ENCODE measurements at places on chromosomes 6 and 20.

GRCh38 chr6:124775121-124775520, 187.1 kb upstream of the RNF217 start:
- no peak for DNase-seq

DNA sequence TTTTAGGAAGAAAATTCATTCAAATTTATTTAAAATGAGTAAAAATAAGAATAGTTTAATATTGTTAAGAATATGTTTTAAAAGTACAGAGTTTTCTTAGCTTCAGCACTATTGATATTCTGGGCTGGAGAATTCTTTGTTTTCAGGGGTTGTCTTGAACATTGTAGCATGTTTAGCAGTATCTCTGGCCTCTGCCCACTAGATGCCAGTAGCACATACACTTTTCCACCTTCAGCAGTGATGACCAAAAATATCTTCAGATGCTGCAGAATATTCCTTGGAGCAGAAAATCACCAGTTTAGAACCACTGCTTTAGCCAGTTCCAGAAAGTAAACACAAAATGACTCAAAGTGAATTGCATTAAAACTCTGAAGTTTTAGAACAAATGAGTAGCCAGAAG, 19.4 kb upstream of the SDHAF4 start:
- no peak for DNase-seq

- no peak for DNase-seq
Observed at GRCh38 chr6:16450285-16450684, 211.9 kb downstream of the GMPR start.

- DNase-seq: no peak
Observed at GRCh38 chr20:38216201-38216600, 44.3 kb downstream of the KIAA1755 start.

Measured in GM13977 (cell line).